ENCODE measurements at places on chromosomes 12 and 14.

- no peak for DNase-seq
Measured at GRCh38 chr12:47801170-47801903, 18.4 kb downstream of the HDAC7 start.

DNA sequence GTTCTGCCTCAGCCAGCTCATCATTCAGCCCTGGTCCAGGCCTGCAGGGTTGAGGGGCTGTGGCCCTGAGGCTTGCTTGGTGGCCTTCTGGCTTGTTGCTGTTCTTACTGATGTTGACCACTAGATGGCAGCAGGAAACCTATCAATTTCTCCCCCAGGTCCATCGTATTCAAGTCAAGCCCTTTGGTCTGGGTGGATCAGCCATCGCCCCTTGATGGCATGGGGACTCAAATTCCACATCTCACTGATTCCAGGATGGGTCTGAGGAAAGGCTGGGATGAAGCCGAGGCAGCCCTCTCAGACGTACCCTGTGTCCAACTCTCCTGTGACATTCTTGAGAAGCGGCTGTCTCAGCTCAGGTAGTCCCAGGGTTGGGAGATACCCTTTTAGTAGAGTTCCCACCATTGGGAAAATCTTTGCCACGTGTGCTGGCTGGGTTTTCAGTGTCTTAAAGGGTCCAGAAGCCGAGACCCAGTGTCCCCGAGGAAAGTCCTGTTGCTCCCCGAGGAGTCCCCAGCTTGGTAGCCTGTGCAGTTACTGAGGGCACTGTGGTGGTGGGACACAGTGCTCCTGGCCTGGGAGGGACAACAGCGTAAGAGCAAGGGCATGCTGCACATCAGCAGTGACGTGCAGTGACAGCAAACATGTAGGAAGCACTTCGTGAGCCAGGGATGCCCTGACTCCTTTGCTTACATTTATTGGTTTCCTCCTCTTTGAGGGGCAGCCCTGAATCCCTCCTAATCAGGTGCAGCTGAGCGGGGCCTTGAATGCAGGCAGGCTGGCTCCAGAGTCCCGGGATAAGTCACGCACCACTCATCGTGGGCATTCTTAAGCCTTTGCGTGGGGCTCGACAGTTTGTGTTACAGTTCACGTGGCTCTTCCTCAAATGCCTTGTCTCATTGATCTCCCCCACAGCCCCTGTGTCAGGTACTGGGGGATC is 58.6 kb downstream of the TSPAN9 start:
- DNase-seq: no peak

DNA sequence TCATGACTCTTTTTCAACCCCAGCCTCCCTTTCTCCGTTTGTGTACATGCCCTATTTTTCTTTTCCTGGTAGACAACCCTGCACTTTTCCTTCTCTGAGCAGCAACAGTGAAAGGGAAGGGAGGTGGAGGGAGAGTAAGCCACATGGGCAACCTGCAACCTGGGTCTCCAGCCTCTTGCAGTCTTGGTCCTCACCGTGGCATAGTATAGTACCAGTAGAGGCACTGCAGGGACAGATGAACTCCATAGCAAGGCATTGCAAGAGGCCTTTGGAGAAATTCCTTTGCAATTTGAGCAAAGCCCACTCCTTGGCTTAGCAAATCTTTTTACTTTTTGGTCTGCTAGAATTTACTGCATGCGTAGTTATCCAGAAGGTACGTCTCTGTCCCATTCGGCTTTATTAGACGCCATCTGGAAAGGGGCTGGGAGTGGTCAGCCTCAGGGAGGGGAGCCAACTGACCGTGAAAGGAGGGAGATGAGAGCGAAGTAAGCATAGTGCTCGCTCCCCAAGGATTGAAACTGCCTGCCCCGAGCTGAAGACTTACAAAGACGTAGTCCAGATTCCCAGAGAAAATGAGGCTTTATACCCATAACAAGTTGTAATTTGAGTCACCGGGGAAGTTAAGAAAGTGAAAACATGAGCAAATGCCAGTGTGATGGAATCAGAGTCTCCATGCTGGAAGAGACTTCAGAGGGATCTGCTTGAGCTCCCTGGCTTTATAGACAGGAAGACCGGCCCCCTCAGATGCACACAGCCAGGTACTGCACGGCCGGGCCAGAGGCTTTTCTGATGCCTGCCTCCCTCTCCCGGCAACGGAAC is 332.0 kb downstream of the CACNA1C start:
- DNase-seq: no peak

GRCh38 chr12:3929875-3930615 is 56.8 kb upstream of the PARP11 start:
- DNase-seq: no peak

DNA sequence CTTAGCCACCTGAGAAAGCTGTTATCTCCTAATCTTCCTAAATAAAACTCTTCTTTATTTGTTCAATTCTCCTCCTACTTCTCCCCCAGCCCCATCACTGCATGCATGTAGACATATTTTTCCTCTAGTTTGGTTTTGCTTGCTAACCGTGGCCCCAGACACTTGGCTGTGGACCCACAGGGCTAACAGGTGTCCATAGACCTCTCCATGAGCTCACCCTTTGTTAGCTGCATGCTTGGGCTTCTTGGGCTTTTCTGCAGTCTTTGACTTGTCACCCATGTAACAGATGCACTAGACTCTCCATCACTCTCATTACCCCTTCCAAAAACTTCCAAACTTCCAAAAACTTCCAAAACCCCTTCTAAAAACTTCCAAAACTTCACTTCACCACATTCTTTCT is 59.2 kb upstream of the PLEKHA5 start:
- no peak for DNase-seq

- DNase-seq: no peak
Measured at GRCh38 chr14:104969741-104970230, 8.4 kb downstream of the AHNAK2 start.

- no peak for DNase-seq
Measured at GRCh38 chr12:118319627-118320026, 53.1 kb downstream of the TAOK3 start.

DNA sequence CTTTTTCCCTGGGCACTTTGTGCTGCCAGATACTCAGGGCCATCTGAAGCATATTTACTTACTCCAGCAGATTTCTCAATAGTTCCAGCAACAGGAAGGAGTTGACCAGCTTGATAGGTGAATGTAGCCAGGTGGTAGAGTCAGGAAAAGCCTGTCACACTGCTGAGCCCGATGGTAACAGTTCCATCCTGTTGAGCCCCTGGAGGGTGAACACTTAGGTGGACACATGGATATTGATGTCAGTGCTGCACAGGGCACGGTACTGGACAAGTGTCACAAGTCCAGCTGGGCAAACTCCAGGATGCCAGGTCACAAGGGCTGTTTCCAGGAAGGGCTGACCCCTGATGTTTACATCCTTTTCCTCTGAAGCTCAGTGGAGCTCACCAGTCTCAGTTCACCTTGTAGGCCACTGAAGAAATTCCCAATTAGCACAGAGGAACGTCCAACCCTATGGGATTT is 2.3 kb upstream of the SMOC1 start:
- DNase-seq: no peak

DNA sequence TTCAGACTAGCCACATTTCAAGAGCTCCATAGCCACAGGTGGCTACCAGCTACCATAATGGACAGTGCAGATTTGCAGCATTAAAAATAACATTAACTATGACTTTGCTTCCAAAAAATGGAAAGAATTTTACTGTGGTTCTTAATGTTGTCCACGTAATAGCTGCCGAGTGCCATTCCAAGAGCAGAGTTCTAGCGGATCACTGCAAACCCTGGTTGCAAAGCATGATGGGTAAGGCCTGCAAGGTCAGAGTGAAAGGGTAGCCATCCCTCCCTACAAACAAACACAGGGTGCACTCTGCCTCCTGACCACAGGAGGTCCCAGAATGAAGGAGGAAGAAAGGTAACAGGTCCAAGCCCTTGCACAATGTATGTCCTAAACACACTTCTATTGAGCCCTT is 157.6 kb downstream of the DPF3 start:
- DNase-seq: no peak

GRCh38 chr12:5447320-5447719 is 15.4 kb downstream of the NTF3 start:
- DNase-seq: no peak

GRCh38 chr12:81558031-81558430 is 201.1 kb downstream of the PPFIA2 start:
- DNase-seq: no peak

DNA sequence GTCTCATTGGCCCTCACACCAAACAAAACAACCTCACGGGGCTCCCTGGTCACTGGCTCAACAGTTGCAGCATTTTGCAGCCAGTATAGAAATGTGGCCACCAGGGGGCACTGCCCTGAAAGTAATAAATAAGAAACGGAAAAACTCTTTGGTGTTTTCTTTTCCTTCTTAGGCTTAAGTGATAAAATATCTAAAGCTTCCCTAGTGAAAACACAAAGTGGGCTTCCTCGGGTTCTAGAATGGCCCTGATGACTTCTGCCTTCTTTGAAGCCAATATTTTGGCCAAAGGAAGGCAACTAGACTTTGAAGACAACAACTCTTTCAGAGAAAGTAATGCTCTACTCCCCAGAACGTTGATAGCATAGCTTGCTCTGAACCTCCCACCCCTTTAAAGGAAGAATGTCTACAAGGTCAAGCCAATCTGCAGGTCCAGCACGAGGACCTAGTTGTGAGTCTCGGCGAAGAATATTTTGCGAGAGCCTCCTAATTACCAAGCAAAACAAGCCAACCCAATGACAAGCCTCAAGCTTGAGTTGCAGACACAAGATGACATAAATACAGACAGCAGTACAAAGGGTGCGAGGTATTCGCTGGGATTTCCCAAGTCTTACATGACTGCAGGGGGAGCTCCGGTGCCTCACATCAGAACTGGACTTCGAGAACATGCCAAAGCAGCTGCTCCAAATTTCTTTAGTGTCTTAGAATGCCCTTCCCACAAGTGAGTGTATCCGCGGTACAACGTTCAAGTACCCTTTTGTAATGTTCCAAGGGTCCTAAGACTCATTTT is 2.6 kb downstream of the ITPK1 start:
- peak; percentile 36 for DNase-seq

GRCh38 chr12:53051881-53052412 is 2.1 kb downstream of the TNS2 start:
- no peak for DNase-seq
